ENCODE measurements at places on chromosomes 1 and 21.

DNA sequence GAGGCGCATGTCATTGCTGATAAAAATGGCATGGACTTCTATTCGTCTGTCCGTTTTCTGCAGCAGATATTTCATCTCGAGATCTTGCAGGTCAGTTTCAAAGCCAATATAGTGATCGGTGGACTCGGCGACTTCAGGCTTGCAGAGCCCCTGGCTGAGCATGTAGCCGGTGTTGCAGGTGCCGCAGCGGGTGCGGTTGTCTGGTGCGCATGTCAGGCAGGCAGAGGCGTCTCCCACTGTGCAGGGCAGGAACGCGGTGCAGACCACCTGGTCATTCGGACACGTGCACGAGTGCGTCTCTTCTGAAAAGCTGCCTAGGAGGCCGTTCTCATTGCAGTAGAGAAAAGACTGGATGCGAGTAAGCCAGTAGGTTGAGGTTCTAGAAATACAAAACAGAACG, 378.9 kb downstream of the BRINP3 start:
- DNase-seq = no peak

- no peak for DNase-seq
Measured at GRCh38 chr1:167516404-167517388, 1.6 kb downstream of the CD247 start.

DNA sequence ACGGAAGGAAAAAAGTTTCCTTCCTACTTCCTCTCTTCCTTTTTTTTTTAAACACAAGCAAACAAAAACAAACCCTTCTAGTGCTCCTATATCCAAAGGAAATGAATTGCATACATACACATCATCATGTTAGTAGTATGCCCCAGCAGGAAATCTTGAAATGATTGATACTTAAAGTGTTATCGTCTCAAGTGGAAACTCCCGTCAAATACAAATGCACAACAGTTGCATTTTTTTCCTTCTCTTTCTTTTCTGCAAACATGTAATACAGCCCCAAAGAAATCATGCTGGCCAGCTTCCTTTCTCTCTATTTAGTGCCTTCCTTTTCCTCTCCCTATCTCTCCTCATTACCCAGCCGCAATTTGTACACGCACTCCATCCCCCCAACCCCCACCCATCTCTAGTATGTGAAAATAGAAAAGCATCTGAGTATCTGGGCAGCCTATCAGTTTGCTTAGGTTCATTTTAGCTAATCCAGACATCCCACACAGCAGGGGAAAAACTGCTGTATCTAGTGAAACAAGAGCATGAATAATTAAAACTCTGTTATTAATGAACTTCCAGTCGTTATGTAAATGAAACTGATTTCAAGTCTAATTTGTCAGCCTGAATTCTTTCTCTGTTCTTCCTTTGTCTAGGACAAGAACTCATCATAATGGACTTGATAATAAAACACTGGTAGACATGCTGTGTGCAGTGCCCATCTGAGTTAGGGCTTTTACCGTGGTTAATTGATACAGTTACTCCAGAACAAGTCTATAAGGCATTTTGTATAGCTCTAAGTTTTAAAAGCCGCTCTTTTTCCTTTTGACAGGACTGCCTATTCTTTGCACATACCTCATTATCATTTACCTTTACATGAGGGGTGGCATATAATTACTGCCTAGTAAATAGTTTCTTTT, 336.5 kb upstream of the ADGRL2 start:
- no peak for DNase-seq

GRCh38 chr21:19440792-19441655, 1037.4 kb upstream of the TMPRSS15 start:
- DNase-seq = no peak

DNA sequence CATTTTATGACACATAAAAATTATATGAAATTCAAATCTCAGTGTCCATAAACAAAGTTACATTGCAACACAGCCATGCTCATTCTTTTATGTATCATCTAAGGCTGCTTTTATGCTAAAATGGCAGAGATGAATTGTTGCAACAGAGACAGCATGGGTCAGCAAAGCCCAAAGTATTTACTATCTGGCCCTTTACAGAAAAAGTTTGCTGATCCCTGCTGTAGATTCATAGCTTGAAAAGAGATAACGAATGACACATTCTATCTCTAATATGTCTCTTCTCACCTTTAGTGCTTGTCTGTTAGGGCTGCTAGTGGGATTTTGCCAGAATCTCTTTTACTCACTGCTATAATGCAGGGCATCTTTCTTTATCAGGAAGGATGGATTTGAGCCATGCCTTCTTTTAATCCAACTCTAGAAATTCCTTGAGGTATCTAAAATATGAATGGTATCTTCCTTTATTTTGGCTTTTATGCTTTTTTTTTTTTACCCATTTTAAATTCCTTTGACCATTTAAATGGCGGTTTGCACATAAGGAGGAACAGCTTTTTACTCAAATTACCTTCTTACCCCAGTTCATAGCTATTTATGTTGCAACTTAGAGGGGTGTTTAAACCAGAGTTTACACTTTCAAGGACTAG, 598.2 kb downstream of the PLPP3 start:
- DNase-seq = no peak

GRCh38 chr1:245434280-245434679, 279.5 kb downstream of the KIF26B start:
- no peak for DNase-seq

DNA sequence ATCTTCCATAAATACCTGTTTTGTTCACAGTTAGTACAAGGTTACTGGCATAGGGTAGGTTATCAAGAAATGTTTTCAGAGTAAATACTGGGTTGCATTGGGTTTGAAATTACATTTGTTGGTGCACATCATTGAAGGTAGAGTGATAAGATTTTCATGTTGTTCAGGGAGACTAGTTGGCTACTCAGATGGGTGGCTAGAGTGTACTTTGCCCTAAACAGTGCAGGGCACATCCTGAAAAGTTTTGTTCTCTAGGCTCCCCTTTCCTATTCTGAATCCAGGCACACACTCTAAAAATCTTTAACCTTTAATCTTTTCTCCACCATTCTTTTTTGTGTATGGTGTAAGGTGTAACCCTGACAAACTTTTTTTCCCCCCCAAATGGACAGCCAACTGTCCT, 18.0 kb downstream of the POU2F1 start:
- DNase-seq = no peak

- peak; percentile 12 for DNase-seq
Measured at GRCh38 chr1:179079113-179079761, 2.6 kb upstream of the TOR3A start.

- no peak for DNase-seq
Measured at GRCh38 chr1:45516465-45516864, 5.2 kb downstream of the PRDX1 start.

GRCh38 chr1:208204779-208205178, 39.4 kb downstream of the PLXNA2 start:
- no peak for DNase-seq

- DNase-seq = no peak
Measured at GRCh38 chr1:116854716-116855115, 55.0 kb upstream of the PTGFRN start.

- DNase-seq = no peak
Measured at GRCh38 chr1:185803241-185803640, 69.0 kb downstream of the HMCN1 start.

- DNase-seq = no peak
Measured at GRCh38 chr21:17352996-17353655, 159.7 kb upstream of the CXADR start.

GRCh38 chr1:243455760-243456651, 200.2 kb downstream of the SDCCAG8 start:
- no peak for DNase-seq

- no peak for DNase-seq
Measured at GRCh38 chr1:19385221-19385620, 73.1 kb downstream of the SLC66A1 start.

DNA sequence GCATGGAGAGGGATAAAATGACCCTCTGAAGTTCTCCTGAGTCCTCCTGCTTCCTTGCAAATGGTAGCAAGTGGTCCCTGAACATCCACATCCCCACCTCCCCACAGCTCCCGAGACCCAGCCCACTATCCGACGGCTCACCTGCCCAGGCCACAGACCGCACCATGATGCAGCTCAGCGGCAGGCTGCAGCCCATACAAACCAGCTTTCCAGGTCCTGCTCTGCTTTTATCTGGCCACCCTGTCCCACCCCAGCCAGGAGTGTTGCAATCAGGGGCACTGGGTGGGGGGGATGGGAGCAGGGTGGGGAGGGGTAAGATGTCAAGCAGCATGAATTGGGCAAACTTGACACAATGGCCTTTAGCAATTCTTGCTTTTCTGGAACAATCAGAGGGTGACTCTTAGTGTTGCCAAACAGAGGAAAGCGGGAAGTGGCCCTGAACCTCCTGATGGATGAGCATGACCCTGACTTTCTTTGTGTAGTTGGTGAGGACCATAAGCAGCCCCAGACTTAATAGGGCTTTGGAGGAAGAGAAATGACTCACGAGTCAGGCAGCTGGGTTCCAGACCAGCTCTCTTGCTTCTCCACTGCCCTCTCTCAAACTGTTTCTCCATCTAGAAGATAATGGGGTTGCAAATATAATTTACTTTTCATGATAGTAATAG, at the start of gene CHIT1:
Gene CHIT1, minus strand, starts transcription at position 203 of the 665 bp plus-strand sequence. Its CDS starts 37 bp downstream, at position 166.
- no peak for DNase-seq

DNA sequence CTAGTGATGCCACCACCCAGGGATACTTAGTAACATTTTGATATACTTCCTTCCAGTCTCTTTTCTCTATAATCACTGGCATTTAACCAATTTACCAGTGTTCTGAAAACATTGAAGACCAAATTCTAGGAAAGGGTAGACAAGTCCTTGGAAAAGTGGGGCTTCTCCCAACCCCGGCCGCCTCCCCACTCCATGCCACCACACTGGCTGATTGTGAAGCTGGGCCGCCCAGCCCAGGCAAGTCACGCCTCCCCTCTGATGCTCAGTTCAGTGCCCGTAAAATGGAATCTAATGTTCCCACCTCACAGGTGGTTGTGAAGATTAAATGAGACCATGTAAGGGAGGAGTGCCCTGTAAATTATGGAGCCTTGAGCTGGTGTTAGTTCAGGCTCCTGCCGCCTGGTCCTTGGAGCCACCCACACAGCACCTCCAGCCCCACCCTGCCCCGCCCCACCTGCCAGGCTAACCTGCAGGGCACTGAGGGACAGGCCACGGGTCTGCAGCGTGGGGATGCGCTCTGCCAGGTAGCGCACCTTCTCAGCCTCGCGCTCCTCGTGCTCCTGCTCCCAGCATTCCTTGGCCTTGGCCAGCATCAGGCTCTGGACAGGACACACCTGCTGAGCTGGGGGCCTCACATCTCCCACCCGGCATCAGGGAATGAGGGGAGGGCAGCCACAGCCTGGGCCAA, 7.3 kb downstream of the TNNI1 start:
- DNase-seq = no peak

DNA sequence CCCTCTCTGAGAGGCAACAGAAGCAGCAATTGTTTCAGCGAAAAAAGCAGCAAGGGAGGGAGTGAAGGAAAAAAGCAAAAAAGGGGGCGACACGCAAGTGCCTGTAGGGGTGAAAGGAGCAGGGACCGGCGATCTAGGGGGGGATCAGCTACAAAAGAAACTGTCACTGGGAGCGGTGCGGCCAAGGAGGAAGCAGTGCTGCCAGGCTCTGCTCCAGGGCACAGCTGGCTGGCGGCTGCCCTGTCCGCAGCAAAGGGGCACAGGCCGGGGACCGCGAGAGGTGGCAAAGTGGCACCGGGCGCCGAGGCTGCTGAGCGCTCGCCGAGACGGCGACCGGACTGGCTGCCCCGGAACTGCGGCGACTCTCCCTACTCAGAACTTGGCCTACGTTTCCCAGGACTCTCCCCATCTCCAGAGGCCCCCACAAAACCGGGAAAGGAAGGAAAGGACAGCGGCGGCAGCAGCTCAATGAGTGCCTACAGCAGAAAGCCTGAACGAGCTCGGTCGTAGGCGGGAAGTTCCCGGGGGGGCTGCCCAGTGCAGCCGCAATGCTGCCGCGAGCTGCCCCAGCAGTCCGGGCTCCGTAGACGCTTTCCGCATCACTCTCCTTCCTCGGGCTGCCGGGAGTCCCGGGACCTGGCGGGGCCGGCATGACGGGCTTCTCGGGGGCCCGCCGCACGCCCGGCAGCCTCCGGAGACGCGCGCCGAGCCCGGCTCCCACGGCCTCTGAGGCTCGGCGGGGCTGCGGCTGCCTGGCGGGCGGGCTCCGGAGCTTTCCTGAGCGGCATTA, 1.0 kb upstream of the CDKN2C start:
- DNase-seq = peak; percentile 38

DNA sequence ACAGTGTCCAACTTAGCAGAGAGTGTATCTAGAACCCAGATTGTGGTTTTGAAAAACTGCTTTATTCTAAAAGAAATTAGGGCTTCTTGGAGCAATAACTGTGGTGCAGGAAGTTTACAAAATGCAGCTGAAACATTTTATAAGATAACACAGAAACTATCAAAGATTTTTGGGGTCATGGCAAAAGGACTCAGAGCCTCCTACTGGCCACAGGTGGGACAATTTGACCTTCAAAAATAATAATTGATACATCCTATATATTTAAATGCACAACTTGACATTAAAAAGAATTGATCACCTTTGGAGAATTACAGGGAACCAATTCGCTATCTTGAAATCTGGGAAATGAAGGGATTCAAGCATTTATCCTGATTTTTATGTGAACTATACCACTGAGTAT, 235.2 kb downstream of the RPS6KC1 start:
- DNase-seq = no peak

GRCh38 chr21:26461500-26461899, 111.6 kb downstream of the CYYR1 start:
- no peak for DNase-seq

- no peak for DNase-seq
Measured at GRCh38 chr21:34991366-34991957, 57.6 kb downstream of the RUNX1 start.

DNA sequence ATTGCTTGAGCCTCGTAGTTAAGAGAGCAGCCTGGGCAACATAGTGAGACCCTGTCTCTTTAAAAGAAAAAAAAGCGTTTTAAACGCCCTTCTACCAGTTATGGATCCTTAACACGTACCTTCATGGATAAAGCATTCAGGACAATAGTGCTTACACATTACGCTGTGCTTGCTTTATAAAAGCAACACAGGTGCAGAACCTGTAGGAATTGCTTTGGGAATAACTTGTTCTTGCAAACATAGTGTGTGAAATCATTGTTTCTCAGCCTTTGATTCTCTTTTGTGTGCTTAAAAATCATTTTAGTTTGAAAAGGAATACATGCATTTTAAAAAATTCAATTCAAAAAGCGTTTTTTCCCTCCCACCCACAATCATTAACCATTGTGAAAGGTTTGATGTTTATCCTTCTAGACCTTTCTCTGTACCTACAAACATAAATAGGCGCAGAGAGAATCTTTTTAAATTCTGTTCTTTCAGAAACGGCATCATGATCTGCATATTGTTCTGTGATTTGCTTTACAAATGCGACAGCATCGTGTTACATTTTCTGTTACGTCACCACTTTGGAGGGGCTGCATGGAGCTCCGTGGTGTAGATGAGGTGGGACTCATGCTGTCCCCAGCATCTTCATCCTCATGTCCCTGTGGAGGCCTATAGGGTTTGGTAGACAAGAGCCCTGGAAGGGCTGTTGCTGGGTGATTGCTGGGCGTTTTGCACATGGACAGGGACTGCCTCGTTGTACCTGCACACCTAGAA, 54.6 kb downstream of the SPSB1 start:
- DNase-seq = no peak
